Midbrain (tissue), 1 donor: ENCODE measurements at places on chromosomes 16 and 17.

DNA sequence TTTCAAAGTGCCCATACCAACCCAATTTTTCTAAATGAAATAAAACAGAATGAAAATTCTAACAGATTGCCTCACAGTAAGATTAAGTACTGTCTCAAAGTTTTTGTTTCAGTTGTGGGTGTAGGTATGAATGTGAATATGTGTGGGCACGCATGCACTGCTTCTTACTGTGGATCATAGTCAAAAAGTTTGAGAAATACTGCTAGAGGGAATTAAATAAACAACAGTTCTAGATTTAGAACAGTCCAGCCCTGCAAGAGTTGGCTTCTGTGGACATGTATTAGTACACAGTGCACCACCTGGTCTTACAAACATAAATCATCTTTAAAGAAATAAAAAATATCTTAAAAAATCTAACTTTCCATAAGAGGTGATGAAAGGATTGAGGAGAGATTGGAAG is 8.4 kb downstream of the ZNF652 start:
- DNase-seq = no peak

DNA sequence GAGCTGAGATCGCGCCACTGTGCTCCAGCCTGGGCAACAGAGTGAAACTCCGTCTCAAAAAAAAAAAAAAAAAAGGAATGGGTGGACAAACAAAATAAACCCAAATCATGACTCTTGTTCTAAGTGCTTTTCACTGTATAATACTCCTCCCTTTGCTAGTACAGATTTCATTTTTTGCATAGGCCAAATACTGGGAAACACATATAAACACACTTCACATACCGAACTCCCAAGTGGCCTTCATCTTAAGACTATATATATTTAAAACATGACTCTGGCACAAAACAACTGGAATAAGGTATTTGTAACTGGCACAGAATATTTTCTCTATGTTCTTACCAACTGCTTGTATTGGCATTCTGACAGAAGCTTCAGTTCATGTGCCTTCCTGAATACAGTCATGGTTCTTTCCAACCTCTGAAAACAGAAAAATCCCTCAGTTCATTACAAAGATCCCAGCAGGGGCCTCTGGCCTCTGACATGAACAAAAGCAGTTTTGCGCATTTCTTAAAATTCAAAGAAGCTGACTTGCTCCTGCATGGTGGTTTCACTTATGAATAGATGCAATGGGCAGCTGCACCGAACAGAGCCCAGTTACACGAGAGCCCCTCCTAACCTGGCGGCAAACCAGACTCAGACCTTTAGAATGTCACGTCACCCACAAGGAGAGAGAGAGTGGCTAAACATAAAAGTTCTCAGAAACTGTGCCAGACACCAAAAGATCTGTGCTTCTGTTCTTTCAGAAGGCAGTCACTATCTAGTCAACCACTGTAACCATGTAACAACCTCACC is 19.1 kb upstream of the COPRS start:
- no peak for DNase-seq

- no peak for DNase-seq
Measured at GRCh38 chr17:45979137-45979536, 19.9 kb upstream of the STH start.

DNA sequence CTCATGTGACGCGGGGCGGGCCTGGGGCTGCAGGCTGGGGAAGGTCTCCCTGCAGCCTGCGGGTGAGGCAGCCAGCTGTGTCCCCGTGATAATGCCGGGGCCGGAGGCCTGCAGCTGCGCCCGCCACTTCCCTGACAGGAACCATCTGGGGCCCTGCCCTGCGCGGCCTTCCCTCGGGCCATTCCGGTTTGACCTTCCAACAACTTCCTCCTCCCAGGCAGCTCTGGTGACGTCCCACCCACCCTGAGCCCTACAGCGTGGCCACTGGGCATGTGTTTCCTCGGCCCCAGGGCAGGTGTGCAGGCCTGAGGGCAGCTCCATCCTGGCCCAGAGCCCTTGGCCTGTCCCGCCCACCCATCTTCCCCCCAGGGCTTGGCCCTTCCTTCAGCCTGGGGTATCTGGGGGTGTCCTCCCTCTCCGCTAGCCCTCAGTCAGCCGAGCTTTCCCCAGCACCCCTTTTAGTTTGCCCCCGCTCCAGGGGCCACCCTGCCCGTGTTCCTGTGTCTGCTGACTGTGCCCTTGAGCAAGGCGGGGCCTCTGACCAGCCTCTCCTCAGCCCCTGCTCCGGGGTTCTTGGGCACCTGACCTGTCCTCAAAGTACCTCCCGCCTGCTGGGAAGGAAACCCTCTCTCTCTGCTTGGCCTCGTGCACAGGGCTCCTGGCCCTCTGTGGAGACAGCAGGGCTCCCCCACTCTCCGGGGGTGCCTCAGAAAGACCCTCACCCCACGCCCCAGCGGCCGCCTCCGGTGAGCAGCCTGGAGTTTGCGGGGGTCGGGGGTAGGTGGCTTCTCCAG is at the start of gene CBFA2T3:
Gene CBFA2T3, minus strand, starts transcription at position 190 of the 794 bp plus-strand sequence. CDS start 400 bp downstream, outside the sequence.
- peak; percentile 39 for DNase-seq

DNA sequence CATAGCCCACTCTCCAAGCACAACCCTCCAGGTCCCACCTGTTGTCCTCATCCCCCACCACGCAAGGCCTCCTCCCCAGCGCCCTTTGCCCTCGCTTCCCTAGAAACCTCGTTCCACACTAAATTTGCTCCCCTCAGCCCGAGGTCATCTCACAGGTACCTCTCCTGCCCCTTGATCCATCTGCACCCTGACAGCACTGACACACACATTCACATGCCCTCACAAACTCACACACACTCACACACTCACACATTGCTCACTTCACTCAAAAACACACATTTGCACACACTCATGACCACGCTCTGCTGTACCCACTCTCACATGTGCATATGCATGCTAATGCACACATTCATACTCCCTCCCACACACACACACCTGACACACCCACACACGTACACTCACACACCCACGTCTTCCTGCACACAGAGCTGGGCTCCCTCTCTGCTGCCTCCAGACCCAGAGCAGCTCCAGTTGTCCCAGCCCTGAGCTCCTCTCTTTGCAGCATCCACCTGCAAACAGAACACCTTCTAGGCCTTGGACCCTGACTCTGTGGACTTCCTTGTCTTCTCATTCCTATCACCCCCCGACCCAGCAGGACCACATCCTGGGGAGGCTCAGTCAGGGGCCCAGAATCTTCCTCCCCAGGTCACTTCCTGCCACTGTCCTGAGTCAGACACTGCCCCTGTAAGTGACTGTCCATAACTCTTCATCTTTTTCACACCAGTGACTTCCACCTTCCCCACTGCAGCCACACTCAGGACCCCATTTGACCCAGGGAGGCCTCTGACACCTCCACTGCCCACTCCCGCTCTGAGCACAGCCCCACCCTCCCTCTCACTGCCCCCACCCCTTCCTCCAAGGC is 4.9 kb downstream of the ASGR2 start:
- DNase-seq = no peak

- DNase-seq = peak; percentile 65
Measured at GRCh38 chr17:73343168-73343634, 31.4 kb upstream of the CDC42EP4 start.

- DNase-seq = no peak
Measured at GRCh38 chr16:58859958-58860669, 126.0 kb upstream of the GOT2 start.

DNA sequence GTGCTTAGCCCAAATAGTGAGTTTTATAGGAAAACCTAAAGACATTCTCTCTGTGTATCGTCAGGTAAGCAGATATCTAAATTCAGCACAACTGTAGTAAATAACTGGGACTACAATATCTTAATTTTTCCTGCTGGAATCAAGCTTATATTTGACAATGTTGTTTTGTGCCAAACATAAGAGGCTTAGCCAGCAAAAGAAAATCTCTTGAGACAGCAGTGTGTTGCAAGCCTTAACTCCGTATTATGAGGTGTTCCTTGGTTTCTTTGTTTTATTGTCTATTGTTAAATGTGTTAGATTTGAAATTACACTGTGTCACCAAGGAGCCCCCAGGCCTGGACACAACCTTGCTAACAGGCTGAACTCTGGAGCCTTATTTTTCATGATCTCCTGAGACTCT is 1570.6 kb upstream of the GOT2 start:
- DNase-seq = no peak

- no peak for DNase-seq
Measured at GRCh38 chr16:57175896-57176295, 9.9 kb downstream of the PSME3IP1 start.

- DNase-seq = no peak
Measured at GRCh38 chr16:85100265-85100664, 12.0 kb downstream of the CIBAR2 start.

DNA sequence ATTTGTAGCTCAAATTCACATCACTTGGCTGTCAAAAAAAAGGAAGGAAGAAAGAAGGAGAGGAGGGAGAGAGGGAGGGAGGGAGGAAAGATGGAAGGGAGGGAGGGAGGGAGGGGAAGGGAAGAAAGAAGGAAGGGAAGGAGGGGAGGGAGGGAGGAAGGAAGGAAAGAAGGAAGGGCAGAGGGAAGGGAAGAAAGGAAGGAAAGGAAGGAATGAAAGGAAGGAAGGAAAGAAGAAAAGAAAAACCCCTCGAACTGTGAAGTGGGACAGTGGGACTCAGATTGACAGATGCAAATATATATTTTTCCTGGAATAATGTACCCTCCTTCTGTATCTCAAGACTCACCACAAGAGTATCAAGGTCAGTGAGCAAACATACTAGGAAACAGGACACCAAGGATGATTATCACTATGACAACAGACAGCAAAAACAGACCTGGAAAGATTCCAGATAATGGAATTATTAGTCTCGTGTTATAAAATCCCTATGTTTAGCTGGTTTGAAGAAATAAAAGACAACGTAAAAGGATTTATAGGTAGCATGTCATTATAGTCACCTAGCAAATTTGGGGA is 24.2 kb upstream of the ABCA3 start:
- DNase-seq = no peak

DNA sequence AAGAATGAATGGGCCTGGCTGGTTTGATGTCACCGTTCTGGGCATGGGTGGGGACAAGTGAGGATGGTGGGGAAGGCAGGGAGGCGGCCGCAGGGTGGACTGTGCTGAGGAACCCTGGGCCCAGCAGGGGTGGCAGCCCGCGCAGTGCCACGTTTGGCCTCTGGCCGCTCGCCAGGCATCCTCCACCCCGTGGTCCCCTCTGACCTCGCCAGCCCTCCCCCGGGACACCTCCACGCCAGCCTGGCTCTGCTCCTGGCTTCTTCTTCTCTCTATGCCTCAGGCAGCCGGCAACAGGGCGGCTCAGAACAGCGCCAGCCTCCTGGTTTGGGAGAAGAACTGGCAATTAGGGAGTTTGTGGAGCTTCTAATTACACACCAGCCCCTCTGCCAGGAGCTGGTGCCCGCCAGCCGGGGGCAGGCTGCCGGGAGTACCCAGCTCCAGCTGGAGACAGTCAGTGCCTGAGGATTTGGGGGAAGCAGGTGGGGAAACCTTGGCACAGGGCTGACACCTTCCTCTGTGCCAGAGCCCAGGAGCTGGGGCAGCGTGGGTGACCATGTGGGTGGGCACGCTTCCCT is 6.5 kb upstream of the SERPINF1 start:
- no peak for DNase-seq

- no peak for DNase-seq
Measured at GRCh38 chr17:56159826-56160380, 6.6 kb downstream of the ANKFN1 start.

- DNase-seq = no peak
Measured at GRCh38 chr17:16066125-16066524, 66.5 kb downstream of the TTC19 start.

GRCh38 chr17:7215652-7216180 is 3.9 kb downstream of the DLG4 start:
- DNase-seq = no peak

GRCh38 chr16:27625050-27625697 is 75.2 kb downstream of the KATNIP start:
- DNase-seq = no peak

DNA sequence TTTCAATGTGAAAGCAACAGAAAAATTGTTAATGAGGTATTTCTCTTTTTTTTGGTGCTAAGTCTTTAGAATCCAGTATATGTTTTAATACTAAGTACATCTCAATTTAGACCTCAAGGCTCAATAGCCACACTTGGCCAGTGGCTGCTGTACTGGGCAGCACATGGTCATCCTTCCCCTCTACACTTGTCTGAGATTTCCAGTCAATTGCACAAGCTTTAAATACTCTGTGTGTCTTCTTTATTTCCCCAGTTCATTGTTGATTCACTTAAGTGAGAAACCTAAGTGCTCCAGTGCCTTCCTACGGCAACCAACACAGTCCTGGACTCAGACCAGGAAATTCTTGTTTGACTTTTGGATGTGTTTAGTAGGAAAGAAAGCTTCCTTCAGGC is 62.2 kb downstream of the TNRC6C start:
- DNase-seq = no peak

DNA sequence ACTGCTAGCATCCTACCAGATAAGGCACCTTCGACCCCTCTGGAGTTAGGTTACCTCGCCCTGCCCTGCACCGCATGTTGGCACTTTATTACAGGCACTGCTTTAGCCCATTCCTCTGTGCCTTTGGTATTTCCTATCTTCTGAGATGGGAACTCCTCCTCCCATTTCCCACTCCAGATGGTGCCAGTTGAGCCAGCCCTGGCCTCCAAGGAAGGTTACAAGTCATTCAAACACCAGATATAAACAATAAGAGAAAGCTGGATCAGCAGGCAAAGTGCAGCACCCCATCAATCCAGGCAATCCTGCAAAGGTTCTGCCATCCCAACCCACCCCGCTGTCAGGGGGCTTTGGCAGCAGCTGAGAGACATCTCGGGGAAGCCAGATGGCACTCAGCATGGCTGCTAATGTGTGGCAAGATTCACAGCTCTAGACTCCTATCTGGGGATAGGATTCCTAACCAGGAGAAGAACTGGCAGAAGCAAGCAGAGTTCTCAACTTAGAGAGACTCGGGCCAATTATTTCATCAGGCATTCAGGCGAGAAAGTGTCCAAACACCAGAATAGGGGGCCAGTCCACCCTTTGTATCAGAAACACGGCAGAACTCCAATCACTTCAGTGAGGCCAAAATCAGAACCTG is 113.0 kb downstream of the COPRS start:
- no peak for DNase-seq

- no peak for DNase-seq
Measured at GRCh38 chr16:1713933-1714332, 7.9 kb downstream of the MAPK8IP3 start.

DNA sequence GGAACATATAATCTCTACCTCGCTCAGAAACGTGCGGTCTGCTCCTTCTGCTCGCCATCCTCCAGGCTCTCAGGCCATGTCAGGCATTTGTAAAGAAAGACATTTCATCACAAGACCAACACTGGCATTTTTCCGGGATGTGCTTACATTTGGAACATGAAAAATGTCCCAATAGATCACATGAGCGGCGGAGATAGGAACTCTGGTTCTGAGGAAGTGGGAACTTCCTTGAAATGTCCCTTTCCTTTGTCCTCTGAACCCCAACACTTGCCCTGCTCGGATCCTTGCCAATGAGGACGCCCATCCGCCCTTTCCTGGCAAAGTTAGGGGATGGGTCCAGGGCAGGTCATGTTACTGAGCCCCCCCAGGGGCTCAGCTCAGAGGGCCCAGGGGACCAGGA is 130.5 kb downstream of the MAF start:
- DNase-seq = no peak

- DNase-seq = no peak
Measured at GRCh38 chr17:16926571-16927451, 45.1 kb downstream of the TNFRSF13B start.

- DNase-seq = no peak
Measured at GRCh38 chr16:57890752-57891111, 80.2 kb downstream of the CNGB1 start.
